ENCODE measurements at places on chromosomes 4 and X.

DNA sequence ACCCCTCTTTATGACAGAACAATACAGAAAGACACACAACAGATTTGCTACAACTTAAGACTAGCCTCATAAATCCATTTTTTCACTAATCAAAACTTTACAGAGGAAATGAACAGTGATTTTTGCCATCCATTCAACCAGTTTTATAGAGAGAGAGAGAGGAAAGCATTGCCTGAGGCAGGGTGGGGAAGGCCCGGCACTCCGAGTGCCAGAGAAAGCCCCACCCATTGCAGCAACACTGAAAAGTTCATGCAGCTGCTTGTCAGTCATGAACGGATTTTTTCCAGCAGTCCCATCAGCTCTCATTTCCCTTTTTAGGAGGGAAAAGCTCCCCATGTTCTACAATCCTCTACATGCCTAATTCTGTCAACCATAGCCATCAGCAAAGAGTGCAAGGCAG is 236.9 kb downstream of the CHIC1 start:
- DNase-seq = no peak

GRCh38 chr4:56511098-56511497 is 5.5 kb downstream of the ARL9 start:
- no peak for DNase-seq

DNA sequence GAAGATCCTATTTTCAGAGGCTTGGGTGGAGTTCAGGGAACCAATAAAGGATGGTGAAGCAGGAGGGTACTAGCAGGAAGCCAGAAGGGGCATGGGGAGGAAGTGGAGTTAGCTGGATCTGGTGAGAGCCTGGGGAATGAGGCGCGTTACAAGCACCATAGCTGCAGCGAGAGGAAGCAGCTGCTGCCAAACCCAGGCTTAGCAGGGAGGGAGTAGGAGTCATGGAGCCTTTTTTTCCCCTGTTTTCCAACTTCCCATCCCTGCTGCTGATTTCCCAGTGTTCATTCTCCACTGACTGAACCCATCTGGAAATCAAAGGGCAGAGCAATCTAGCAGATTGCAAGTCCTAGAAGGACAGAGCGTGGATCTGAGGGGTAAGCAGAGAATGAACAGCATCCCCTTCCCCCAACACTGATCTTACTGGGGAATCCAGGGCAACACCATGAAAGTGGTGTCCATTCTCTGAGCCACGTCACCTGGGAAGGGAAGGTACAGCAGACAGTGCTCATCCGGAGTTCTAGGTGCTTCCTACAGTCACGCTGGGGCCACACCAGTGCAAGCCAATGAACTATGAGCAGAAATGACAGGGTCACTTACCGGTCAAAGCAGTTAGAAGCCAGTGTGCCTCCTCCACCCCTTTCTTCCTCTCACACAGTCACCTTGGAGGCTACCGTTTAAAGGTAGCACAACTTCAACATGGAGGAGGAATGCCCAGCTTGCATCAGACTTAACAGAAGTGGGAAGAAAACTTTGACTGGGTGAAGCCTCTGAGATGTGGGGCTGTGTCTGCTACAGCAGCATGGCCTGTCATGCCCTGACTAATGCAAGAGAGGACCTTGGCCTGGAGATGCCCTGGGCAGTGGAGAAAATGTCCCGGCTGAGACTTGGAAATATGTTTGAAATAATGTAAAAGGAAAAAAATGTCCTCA is 36.7 kb downstream of the SMIM20 start:
- DNase-seq = no peak

- DNase-seq = no peak
Measured at GRCh38 chr4:38333219-38333618, 330.8 kb upstream of the KLF3 start.

- no peak for DNase-seq
Measured at GRCh38 chrX:101160001-101160400, 59.6 kb upstream of the DRP2 start.

Data from cardiac fibroblast (primary cell).